GM04504 (cell line): ENCODE measurements at places on chromosomes 7 and 10.

DNA sequence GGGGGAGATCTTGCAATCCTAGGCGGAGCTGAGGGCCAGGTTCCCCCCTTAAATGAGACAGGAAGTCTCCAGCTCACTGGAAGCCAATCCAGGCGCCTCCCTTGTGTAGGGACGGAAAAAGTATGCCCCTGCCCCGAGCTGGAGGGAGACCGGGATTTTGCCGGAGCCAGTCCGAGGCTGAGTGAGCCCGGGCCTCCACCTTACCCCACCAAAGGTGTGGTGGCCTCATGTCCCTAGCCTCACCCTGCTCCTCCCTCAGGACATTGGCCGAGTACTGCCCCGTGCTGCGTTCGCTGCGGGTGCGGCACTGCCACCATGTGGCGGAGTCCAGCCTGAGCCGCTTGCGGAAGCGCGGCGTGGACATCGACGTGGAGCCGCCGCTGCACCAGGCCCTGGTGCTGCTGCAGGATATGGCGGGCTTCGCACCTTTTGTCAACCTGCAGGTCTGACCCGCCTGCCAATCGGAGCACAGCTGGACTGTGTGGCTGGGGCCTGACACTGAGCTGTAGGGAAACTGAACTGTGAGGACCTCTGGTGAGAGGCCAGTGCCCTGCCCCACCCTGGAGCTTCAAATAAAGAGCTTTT, 2.0 kb downstream of the FBXL15 start:
- peak; percentile 46 for DNase-seq

DNA sequence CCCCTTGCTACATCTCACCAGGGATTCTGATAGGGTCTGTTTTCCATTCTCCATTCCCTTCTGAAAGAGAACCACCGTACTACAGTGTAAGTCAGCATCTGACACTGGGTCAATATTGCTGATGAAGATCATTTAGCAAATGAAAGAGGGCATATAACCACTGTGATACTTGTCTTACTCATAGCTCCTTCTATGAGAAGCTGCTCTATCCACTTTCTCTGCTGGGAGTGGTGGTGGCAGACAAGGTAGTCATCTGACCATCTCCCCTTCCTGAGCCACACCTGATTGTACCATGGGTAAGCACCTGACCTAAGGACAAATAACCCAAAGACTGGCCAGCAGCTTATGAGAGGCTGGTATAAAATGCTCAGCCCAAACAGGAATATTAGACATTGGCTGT, 220.4 kb downstream of the DOCK4 start:
- DNase-seq, result no peak

- peak; percentile 47 for DNase-seq
Observed at GRCh38 chr7:100119970-100120732, 717 bp downstream of the CNPY4 start.

DNA sequence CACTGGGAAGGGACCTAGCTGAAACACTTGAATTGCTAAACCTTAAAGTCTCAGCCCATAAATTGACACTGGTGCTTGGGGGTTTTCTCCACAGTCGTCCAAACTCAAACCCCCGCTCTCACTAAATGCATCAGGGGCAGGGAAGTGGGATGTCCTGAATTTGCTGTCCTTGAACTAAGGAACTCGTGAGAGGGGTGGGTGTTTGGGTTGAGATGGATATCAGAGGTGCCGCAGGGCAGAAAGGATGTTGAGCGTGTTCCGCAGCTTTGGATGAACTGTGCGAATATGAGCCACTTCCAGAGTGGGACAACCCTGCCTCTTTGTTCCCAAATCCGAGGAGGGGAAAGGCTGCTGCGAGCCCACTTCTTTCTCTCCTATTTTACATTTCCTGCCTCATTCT, 90.3 kb upstream of the LYZL2 start:
- no peak for DNase-seq

DNA sequence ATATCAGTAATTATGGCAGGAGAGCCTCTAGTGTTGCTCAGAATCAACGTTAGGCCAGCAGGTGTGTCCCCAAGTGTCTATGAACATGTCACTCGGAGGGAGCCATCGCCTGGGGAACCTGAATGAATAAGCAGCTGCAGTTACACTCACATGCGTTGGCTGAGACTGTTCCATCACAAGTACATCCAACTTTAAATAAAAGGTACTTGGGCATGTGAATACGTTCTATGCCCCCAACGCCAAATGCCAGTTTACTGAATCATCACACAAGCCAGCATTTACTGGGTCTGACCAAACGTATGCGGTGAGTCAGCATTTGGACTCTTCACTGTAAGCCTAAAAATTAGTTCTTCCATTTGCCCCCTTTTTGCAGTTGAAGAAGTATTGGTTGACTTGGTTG, 207.6 kb upstream of the PLXNA4 start:
- peak; percentile 39 for DNase-seq

DNA sequence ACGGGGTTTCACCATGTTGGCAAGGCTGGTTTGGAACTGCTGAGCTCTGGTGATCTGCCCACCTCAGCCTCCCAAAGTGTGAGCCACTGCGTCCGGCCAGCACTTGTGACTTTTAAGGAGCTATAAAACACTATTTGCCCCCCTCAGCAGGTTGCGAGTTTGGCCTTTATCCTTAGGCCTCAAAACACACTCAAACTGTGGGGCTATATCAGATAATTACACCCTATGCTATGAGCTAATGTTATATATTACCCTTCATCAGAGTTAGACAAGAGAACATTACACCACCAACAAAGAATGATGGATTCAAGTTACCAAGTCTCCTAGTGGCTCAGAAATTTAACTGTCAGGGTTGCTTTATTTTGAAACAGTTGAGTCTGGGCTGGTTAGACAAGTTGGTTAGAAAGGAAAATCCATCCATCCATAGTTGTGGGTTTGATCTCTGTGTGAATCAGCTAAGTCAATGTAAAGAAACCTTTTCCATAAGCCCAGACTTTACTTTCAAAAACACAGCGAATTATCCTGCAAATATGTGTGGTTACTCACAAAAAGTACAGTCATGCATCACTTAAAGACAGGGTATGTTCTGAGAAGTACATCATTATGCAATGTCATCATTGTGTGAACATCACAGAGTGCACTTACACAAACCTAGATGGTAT, 115.8 kb downstream of the SEMA3D start:
- no peak for DNase-seq

GRCh38 chr7:123143252-123144006, 56.3 kb downstream of the SLC13A1 start:
- no peak for DNase-seq

- no peak for DNase-seq
Observed at GRCh38 chr7:132207782-132208181, 368.5 kb downstream of the PLXNA4 start.

DNA sequence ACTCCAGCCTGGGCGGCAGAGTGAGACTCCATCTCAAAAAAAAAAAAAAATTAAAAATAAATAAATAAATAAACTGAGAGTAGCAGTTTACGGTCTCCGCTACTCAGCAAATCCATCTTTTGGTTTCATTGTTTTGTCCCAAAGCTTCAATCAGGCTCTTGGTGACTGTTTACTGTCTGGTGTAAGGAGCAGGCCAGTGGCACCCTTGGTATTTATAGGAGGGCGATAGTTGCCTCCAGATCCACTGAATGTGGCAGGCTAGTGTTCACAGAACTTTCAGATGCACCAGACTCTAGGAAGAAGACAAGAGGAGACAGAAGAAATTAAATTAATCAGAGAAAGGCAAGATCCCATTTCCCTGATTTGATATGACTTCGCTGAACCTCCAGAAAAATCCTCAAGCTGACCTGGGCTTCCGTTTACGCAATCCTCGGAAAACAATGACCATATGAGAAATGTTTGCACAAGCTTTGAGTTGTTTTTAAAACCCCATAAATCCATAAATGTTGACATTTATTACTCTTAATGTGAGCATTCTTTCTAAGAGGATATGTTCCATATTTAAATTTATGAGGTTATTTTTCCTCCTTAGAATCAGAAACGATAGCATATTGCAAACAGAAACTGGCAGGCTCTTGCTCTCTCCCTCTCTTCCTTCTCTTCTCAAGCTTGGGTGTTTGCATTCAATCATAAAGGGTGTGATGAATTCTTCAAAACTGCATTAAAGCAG, 7.1 kb upstream of the MUC3A start:
- DNase-seq, result peak; percentile 39

DNA sequence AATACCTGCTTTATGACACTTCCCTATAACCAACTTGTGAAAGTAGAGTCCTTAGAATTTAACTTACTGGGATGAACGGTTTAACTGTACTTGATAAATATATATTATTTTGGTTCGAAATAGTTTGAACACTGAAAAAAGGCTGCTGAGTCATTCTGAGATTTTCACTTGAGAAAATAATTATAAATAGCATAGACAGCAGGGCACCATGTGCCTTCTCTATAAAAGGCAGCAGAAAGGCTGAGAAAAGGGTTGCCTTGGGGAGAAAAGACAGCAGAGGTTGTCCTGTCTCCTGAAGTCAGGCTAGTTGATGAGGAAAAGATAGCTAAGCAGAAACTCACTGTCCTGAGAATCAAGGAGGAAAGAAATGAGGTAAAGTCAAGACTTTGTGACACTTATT, 92.4 kb downstream of the CTTNBP2 start:
- DNase-seq, result no peak

GRCh38 chr7:107701191-107701590, 40.6 kb downstream of the SLC26A4 start:
- DNase-seq, result no peak

GRCh38 chr7:2651336-2651735, 19.6 kb downstream of the TTYH3 start:
- DNase-seq, result no peak

GRCh38 chr7:77426521-77427051, 10.4 kb upstream of the GSAP start:
- no peak for DNase-seq

GRCh38 chr10:16947069-16947468, 129.8 kb upstream of the RSU1 start:
- no peak for DNase-seq

DNA sequence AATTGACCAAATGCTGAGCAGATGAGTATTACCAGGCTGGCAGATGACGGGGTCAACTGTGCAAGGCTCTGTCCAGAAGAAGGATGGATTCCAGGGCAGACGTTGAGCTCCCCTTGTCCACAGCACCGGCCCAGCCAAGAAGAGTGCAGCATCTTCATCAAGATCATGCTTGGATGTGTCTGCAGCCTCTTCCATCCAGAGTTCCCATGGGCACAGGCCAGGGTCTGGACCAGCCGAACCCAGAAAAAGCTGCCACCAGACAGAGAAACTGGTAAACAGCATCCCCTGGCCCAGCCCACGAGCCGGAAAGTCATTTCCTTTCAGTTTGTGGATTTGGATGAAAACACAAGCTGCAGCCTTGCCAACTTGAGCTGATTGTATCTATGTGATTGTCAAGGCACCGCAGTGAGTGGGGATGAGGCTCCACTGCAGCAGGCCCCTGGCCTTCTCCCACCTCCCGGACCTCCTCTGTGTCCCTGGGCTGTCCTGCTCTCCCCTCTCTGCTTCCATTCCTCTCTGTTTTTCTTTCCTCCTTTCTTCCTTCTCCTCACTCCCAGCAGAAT, 321.8 kb downstream of the TCERG1L start:
- DNase-seq, result no peak

DNA sequence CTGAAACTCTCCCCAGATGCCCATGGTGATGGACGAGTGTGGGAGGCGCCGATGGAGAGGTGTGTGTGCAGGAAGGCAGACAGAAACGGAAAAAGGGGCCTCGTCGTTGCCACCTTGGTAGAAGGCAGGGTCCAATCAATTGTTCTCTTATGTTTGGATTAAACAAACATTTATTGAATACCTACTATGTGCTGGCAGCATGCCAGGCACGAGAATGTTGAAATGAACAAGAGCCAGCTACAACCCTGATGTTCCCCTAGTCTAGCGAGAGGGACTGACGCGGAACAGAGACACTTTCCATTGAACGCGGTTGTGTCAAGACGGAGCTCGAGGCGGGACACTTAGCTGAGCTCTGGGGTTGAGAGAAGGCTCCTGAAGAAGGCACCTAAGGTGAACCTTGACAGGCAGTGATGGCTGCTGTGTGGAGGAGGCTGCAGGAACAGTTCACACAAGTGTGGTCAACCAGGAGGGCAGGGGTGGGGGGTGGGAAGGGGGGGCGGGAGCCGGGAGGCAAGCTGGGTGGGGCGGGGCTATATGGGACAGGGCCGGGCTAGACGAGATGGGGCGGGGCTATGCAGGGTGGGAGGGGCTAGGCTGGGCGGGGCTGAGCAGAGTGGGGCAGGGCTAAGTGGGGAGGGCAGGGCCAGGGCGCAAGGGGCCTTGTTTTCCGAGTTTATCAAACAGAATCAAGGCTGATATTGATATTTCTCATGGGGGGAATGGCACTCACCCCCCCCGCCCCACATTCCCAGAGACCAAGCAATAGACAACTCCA, 181.0 kb downstream of the GATA3 start:
- DNase-seq, result no peak
